Caudate nucleus (tissue), 63 donors: ENCODE measurements at places on chromosomes 5 and 9.

DNA sequence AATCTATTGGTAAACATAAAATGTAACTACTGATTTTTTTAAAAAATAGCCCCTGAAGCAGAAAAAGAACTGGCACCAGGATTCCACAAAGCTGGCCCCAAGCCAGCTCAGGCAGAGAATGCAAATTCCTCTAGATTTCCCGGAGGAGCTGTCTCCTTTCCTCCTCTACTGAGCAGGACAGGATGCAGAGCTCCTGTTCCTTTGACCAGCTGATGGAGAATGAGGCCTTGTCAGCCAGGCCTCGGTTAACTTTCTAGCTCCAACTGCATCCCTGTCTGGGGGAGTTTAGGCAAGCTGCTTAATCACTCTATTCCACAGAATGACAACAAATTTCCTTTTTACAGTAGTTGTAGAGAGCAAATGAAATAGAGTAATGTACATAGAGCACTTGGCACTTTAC is 155.5 kb downstream of the GNAQ start:
- no peak for DNase-seq

DNA sequence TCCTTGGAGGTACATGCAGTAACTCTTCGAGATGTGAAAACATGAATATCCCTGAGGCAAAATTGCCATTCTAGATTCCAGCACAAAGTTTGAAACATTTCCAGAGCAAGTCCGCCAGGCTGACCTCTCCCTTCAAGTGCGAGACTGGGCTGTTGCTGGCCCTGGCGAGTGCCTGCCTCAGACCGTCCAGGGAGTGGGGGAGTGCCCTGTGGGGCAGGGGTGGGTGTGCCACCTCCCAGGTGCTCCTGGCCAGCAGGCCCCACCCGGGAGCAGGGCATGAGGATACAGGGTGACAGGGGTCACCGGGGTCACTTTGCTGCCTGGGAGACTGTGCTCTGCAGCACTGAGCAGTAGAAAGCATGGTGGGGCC is 199.9 kb downstream of the AOPEP start:
- DNase-seq = no peak

DNA sequence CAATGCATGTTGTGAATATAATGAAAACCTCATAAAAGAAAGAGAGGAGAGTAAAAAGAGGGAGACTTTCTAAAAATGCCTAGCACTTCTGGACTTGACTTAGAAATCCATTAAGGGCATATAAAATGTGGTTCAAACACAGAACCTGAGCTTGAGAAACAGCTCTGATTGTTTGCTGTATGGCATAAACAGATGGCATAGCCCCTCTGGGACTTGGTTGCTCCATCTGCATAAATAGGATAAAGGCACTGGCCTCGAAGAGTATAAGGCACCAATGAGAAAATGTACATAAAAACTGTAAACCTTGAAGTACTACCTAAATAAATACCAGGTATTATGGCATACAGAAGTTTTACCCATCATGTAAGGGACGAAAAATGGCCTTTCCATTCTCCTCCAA is 23.8 kb downstream of the MRPS27 start:
- no peak for DNase-seq

DNA sequence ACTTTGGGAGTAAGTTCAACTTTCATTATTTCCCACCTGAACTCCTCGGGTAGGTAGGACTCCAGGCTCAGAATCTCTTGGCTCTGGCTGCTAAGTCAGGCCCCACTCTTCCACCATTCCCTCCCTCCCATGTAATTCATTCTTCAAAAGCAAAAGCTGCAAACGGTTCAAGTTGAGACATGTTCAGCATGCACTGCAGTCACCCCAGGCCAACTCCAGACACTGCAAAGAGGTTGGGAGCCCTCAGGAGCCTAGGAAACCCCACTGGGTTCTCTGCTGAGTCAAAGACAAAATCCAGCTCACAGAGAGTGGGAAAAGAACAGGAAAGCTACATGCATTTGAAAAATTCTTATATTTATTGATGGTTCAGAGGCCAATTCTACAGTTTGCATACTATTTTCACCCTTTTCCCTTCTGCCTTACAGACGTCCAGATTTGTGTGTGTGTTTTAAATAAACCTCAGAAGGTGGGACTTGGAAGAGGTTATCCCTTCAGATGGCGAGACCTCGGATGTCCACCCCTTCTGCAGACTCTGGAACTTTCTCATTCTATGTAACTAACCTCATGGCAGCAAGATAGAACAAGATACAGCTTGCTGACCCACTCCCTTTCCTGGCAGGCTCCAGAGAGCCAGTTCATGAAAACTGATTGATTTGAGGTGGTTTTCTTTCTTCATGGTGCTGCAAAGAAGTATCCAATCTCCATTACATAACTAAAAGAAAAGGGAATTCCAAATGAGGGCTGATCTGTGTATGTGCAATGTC is 65.7 kb upstream of the EQTN start:
- DNase-seq = no peak

GRCh38 chr5:115820846-115821245 is 4.4 kb upstream of the CDO1 start:
- DNase-seq = no peak

GRCh38 chr5:30499402-30499801 is 694.1 kb upstream of the CDH6 start:
- DNase-seq = no peak

- DNase-seq = no peak
Measured at GRCh38 chr5:42749020-42749419, 7.6 kb upstream of the CCDC152 start.

- no peak for DNase-seq
Measured at GRCh38 chr5:307794-308579, 13.5 kb upstream of the AHRR start.
